NCI-H2227 treated with DMSO at 0.1 percent for 48 hours (cell line): ENCODE measurements at places on chromosomes 7 and 10.

DNA sequence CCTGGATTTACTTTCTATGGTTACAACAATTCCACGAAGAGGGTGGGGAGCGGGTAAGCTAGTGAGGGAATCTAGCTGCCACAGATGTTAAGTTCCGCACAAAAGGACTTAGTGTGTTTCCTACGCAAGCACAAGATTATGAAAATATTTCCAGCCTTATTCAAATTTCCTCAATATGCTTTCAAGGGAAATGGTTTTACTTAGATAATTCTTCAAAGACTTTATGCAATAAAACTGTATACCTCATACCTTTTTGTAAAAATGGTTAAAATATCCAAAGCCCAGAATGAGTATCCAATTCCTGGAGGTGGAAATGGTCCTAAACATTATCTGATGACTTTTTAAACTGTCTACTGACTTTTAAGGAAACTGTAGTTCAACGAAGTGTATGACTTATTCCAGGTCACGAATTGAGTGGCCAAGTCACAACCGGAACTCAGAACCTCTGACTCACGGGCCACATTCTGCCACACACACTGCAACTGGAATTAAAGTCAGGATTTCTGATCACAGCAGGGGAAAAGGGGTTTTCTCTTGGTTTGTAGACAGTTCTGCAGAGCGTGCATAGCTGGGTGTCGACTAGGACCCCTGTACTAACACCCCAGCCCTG, 20.2 kb upstream of the INSIG1 start:
- no peak for DNase-seq

DNA sequence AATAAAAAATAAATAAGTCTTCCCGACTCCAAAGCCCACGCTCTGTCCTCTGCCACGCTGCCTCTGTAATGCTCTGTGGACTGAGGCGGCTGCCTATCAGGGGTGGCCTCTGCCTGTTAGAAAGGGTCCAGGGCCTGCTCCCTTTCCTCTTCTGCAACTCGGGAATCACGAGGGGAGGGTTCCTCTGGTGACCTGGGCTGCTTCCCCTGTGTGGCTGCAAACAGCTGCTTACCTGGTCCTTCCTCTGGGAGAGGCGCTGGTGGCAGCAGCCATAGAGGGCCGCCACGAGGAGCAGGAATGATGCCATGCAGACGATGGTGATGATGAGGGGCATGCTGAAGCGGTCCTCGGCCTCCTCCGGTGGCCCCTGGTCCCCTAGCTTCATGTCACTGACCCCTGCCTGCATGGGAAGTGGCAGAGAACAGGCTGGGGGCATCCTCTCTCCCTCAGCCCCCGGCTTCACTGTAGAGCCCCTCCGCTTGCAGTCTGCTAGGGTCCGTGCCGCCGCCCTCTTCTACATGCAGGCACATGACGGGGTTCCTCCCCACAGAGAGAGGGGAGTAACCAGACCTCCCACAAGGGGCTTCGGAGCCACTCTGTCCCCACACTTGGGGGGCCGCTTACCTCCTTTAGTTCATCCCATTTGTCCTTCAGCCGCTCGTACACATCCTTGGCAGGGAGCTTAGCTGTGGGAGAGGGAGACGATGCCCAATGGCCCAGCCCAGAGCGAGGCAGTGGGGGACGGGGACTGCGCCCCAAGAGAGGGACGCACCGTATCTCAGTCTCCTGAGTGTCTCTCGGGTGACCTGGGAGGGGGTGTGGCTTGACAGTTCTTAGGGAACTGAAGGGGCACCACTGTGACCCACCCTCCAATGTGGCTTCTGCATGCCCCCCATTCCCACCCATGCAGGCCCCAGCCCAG, 50.5 kb downstream of the PODXL start:
- no peak for DNase-seq

DNA sequence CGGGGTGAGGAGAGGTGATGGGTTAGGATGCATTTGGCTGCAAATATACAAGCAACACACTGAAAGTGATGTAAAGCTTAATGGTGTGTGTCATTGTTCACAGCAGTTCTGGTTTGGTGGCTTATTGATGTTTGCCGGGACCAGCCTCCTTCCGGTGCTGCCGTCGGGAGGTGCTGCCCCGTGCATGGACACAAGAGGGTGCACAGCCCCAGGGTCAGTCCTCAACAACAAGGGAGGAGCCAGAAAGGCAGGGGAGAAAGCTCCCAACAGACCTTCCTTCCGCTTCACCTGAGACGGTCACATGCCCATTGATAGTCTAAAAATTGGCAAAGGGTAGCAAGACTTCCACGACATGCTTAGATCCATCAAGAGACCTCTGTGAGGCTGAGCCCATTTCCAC, 9.5 kb downstream of the RNF32 start:
- no peak for DNase-seq

- no peak for DNase-seq
Observed at GRCh38 chr10:31952066-31952465, 23.4 kb upstream of the ARHGAP12 start.

DNA sequence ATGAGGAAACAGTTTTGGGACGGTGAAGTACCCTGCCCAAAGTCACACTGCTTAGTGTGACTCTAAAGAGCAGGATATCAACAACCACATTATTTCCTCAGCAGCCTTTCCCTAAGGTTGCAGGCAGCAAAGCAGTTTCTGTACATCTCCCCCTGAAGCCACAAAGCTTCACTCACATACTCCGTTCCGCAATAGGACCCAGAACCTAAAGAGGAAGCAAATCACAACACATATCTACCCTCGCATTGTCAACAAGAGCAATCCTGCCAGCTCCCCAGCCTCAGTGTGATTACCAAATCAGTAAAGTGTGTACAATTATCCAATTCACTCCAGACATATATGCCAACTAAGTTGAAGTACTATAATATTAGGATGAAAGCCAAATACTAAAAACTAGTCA, 30.8 kb downstream of the VAX1 start:
- no peak for DNase-seq

DNA sequence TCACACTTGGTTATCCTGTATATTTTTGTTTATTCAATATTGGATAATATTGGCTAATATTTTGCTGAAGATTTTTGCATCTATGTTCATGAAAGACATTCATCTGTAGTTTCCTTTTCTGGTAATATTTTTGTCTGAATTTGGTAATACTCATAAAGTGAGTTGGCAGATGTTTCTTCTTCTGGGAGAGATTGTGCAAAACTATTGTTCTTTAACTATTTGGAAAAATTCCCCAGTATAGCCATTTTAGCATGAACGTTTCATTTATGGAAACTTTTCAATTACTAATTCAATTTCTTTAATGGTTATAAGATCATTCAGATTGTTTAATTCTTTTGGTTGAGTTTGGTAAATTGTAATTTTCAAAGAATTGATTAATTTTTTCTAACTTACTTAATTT, 560.8 kb upstream of the FZD8 start:
- DNase-seq, result no peak

GRCh38 chr10:96289218-96289910, 14.9 kb upstream of the DNTT start:
- no peak for DNase-seq

DNA sequence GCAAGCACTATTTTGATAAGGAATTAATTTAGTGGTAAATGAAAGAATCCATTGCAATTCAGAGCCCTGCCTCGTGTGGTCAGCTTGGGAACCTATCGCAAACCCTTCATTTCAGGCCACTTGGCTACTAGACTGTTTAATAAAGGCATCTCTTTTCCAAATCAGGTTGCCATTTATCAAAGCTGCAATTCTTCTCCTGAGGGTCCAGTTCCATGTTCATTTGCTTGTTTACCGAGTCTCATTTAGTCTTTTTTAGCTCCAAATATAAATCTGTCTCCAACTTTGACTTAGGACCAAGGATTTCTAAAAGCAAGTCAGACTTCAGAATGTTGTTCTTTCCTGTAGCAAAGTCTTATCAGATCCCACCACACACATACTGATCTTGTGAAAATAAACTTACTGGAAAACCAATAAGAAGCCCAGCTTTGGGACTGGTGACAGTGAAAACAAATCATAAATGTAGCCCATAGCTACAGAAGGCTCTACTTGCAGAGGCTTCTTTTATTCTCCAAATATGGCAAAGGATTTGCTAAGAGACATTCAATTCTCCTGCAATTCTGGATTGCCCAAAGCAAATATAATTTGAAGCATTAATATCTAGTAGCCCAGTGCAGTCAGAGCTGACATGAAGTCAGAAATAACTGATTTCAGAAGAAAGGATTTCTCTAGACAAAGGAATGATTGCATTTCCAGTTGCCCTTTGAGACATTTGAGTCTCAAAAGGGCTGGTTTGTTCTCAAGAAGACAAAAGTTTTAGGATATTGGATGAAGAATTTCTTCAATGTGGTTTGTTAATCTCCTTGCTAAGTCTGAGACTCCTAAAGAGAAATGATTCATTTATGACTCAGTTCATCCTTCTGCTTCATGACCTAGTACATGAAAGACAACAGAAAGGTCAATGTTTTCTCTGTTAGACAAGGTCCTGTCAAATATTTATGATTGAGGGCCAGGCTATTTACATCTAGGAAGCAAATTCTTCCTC, 28.0 kb downstream of the PPP1R3C start:
- no peak for DNase-seq

DNA sequence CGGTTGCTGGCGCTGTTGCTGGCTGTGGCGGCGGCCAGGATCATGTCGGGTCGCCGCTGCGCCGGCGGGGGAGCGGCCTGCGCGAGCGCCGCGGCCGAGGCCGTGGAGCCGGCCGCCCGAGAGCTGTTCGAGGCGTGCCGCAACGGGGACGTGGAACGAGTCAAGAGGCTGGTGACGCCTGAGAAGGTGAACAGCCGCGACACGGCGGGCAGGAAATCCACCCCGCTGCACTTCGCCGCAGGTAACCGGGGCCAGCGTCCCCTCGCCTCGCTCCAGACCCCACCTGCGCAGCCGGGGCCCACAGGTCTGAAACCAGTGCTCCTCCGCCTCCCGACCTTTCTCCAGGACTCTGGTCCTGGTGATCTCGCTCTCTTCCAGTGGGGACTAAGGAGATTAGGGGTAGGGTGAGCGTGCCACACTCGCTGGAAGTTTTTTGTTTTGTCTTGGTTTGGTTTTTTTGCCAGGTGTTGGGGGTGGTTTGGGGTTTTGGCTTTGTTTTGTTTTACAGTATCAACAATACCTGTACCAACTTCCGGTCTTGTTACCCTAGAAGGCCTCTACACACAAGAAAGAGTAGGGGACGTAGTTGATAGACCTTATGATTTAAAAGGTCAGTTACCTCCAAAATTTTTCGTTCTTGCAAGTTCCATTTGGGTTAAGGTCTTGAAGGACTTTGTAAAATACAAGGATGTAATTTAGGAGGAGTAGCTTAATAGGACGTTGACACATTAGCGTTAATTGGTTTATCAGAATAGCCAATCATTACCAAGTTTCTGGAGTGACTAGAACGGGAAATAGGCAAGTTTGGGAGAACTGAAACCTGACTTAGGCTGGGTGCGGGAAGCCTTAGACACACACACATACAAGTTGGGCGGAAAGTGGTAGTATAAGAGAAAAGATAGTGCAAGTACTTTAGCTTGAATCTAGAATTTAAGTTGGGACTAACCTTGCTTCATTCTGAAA, 704 bp downstream of the TNKS2 start:
- peak; percentile 44 for DNase-seq

GRCh38 chr7:110461621-110462020, 629.3 kb upstream of the LRRN3 start:
- no peak for DNase-seq

GRCh38 chr10:3270577-3271316, 98.2 kb upstream of the PITRM1 start:
- DNase-seq, result peak; percentile 18

GRCh38 chr10:1548596-1548995, 188.7 kb downstream of the ADARB2 start:
- DNase-seq, result no peak

GRCh38 chr7:99143521-99143852, 421 bp downstream of the SMURF1 start:
- no peak for DNase-seq

DNA sequence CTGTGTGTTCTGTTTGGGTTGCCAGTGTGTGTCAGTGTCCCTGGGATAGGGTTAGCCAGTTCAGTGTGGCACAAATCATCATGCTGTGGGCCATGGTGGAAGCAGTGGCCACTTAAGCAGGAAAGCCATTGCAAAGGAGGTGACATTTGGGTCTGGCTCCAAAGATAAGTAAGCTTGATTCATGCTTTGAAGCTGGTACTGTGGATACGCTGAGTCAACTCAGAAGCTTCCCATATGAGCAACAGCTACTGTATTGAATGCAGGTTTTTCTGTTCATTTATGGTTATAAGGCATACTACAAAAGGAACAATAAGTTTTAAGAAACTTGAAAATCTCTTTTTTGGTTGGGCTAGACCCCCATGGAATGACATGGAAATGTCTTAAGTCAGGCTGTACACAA, 143.1 kb downstream of the BMPER start:
- DNase-seq, result no peak

DNA sequence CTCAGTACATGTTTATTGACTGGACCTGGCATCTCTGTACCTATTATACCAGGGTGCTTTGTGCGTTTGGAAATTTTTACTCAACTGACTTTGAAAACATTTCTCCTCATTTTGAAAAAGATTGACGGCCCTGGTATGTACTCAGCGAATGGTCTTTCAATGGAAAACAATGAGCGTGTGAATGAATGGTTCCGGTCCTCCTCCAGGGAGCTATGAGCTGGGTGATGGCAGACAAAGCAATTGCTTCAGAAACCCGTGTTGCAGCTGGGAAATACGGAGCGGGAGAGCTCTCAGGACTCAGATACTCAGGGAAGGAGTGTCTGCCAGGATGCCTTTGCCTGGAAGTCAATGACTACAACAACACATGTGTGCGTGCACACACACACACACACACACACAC, 125.9 kb downstream of the PAXIP1 start:
- no peak for DNase-seq

DNA sequence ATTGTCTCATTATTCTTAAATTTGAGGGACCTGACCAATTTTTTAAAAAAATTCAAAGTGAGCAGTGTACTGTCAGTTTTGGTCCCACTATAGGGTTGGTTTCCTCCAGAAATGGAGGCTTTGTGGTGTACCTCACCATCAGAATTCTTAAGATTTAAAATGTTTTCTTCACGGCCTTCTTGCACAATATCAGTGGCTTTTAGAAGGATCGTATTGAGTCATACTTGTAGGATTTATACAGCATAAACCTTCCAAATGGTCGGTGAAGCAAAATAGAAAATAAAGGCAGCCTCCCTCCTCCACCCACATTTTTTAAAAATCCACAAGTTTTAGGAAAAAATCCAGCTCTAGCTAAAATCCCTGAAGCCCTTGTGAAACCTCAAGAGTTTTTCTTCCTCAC, 126.4 kb downstream of the RNLS start:
- no peak for DNase-seq

DNA sequence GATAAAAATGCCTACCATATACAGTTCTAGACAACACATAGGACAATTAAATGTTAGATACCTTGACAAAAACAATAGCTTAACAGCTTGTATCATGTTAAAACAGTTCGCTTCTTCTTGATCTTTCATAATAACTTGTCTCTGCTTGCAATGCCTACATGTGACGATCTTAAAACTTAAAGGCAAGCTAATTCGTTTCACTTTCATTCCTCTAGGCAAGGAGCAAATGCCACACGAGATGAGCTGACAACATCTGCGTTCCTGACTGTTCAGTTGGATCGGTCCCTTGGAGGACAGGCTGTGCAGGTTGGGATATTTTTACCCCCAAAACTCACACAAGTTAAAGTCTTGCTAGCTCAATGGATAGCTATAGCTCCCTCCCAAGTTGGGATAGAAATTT, 51.6 kb upstream of the ARL4A start:
- DNase-seq, result no peak
